CD4-positive, alpha-beta T cell treated with Interferon gamma for 1 hour (primary cell): ENCODE measurements at places on chromosomes 12 and 14.

- DNase-seq: no peak
These were observed 345.3 kb upstream of the OR4E1 start for GRCh38 chr14:22018890-22019289.

DNA sequence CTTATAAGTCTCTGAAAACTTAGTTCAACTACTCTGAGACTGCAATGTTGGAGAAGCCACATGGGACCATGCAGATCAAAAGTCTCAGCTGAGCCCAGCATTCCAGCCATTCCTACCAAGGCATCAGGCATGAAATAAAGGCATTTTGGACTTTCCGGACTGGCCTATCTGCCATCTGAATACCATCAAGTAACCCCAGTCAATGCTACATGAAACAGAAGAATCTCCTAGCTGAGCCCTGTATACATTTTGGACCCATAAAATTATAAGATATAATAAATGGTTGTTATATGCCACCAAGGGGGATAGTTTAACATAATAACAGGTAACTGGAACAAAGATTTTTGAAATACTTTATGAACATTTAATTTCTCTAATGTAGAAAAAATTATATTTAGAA is 9.3 kb upstream of the TMEM260 start:
- no peak for DNase-seq

DNA sequence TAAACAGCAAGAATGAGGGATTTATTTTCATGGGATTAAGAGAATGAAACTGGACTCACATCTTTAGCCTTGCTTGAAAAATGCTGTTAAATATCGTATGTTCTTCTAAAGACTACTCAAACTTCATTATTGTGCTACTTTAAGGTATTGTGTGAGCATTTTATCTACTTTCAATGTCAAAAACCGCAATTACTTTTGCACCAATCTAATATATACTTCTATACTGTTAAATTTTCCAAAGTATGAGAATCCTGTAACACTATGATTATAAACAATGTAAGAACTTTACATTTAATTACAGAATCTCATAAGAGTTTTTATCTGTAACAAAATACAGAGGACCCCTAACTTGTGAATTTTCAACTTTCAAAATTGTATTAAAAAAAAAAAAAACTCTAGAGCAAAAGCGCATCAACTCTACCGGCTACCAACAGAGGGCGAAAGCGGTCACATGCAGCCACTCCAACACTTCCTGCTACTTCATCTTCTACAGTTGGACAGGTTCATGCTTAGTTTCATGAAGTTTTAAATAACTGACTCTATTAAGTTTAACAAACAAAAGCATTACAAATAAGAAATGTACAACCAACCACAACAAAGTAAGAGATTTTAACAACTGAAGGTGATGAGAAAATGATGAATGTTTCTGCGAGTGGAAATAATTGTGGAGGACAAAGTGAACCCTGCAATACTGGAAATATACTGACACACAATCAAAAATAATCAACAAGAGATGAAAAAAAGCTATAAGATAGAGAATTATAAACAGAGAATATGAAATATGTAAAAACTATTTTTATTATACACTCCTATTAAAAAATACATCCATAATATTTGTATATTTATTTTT is 210.9 kb downstream of the MED13L start:
- DNase-seq: peak; percentile 47

GRCh38 chr12:108060067-108060466 is 69.0 kb upstream of the WSCD2 start:
- no peak for DNase-seq

DNA sequence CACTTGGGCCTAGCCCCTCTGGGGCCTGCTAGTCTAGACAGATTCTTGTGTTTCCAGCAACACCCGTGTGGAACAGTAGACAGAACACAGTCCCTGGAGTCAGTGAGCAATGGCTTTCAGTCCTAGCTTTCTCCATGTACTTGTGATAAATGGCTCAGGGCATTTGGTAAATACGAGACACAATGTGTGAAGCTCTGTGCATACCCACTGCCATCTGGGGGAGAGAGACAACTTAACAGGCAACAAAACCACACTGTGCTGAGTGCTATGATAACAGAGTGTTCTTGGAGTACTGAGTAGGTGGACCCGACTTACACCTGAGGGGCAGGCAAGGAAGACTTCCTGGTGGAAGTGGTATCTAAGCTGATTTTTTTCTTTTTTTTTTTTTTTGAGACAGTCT is 86.3 kb upstream of the TBX3 start:
- DNase-seq: no peak

DNA sequence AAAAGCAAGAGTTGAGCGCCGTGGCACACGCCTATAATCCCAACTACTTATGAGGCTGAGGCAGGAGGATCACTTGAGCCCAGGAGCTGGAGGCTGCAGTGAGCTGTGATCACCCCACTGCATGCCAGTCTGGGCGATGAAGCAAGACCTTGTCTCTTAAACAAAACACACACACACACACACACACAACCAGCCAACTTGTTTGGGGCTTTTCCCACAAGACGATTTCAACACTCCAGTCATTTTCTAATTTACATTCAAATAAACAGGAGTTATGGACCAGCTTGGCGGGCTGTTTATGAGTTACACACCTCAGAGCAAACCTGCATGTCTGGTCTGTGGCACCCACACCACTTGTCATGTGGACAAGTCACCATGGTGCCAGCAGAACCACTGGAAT is 6.7 kb downstream of the GLTP start:
- no peak for DNase-seq

GRCh38 chr12:55818886-55819285 is 1.0 kb downstream of the ORMDL2 start:
- no peak for DNase-seq
